Upper lobe of left lung (tissue), 6 donors: ENCODE measurements at places on chromosomes 12 and 14. TPM values are rescaled to one million over a fixed set of nuclear protein-coding genes. Genes with fewer than 3 reads are reported as not detected.

- DNase-seq: no peak
Measured at GRCh38 chr12:104816845-104817503, 141.1 kb downstream of the SLC41A2 start.

DNA sequence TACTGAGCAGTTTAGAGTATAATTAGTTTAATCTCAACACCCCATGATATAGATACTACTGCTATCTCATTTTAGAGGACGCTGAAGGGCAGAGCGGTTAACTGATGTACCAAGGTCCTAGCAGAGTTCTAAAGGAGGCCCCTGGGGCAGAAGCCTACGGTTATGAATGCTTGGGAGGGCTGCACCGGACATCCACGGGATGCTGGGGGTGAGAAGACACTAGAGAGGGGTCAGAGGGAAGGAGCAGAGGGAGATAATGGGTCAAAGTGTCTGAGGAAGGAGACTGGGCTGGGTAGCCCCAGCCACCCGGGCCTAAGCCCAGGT, 1.6 kb upstream of the ACTR6 start:
- no peak for DNase-seq

- no peak for DNase-seq
Measured at GRCh38 chr14:90695997-90696660, 120.1 kb downstream of the TTC7B start.

- no peak for DNase-seq
Measured at GRCh38 chr14:103160321-103161053, 37.2 kb downstream of the TNFAIP2 start.

DNA sequence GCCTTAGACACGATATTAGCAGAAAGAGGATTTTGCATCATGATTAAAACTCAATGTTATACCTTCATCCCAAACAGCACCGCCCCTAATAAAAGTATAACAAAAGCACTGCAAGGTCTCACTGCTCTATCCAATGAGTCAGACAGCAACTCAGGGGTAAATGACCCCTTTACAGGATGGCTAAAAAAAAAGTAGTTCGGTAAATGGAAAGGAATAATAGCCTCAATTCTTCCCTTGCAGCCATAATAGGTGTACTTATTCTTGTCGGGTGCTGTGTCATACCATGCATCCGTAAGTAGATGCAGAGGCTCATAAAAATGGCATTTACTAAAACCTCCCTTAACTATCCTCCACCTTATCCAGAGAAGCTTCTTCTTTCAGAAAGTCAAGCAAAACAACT, 53.9 kb upstream of the AP4S1 start:
- DNase-seq: no peak

- no peak for DNase-seq
Measured at GRCh38 chr12:27498149-27498548, 25.9 kb upstream of the PPFIBP1 start.

DNA sequence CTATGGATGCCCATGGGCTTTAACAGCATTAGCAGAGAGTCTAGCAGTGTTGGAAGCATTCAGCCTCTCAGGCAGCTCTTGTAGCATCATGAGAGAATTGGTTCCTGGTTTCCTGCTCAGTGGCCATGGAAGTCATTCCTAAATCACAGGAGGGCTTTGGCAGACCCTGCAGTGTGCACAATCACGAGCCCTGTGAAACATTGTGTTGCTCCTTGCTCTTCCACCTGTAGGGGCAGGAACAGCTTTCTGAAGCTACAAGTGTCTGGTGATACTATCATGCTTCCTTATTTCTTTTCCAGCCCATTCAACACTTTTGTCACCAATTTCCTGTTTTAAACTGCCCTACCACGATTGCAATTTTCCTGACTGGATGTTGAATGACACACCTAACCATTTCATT, 402.2 kb upstream of the USP15 start:
- no peak for DNase-seq

GRCh38 chr14:89650077-89650978, 233.3 kb upstream of the FOXN3 start:
- no peak for DNase-seq

DNA sequence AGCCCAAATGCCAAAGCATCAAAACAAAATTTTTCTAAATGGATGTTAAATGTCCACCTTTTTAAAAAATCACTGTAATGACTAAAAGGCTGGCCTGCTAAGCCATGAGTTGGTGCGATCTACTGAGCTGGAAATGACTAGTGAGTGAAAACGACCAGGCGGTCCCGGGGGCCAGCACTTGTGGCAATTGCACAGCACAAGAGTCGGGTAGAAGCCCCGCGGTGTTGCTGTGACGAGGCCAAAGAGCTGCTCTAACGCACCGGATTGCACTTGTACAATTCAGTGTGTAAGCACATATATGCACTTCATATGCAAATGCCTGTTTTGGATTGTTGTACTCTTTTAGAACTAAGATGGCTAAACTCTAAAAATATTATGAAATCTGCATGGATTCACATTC, 64.1 kb upstream of the DYNC1H1 start:
- DNase-seq: no peak

- no peak for DNase-seq
Measured at GRCh38 chr14:40762685-40763084, 844.0 kb upstream of the LRFN5 start.

HAL gene
- total RNA-seq: 11.5 TPM

PLEKHD1 gene
- total RNA-seq: 0.52 TPM
